Naive thymus-derived CD8-positive, alpha-beta T cell (primary cell): ENCODE measurements at places on chromosomes 7 and 10. TPM values are rescaled to one million over a fixed set of nuclear protein-coding genes. Genes with fewer than 3 reads are reported as not detected.

GRCh38 chr10:62582101-62582705, 208.0 kb downstream of the ZNF365 start:
- no peaks in the 10 kb centered on the region for H3K4me1 ChIP-seq
- H3K36me3 ChIP-seq: peaks cover 2% of the 10 kb centered on the region
- no peaks in the 10 kb centered on the region for H3K27me3 ChIP-seq
- DNase-seq: no peak
- no peak overlapping the region for H3K27ac ChIP-seq

DNA sequence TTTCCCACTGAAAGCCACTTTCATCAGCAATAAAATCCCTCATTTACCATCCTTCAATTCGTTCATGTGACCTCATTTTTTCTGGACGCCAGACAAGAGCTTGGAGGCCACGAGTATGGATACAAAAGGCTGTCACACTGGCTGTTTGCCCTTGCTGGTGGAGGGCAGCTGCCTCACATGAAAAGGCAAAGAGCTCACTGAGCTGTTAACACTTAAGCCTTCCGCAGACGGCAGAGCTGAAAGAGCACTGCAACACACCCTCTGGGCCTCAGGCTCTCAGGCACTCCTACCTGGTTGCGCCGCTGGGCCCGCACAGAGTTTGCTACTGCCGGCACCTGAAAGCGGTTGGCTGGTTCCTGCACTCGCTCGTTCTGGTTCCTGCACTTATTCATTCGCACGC, 193.5 kb downstream of the CFTR start:
- peaks cover 7% of the 10 kb centered on the region for H3K27me3 ChIP-seq
- H3K36me3 ChIP-seq: no peaks in the 10 kb centered on the region
- no peak overlapping the region for H3K4me3 ChIP-seq
- H3K4me1 ChIP-seq: no peaks in the 10 kb centered on the region

- no peak overlapping the region for H3K27ac ChIP-seq
- peaks cover 17% of the 10 kb centered on the region for H3K4me1 ChIP-seq
- no peaks in the 10 kb centered on the region for H3K36me3 ChIP-seq
- DNase-seq: no peak
- no peak overlapping the region for H3K4me3 ChIP-seq
Observed at GRCh38 chr10:9294865-9295264, 1240.4 kb downstream of the GATA3 start.

- H3K36me3 ChIP-seq: no peaks in the 10 kb centered on the region
- peak overlapping the region; percentile 65 for H3K27ac ChIP-seq
- DNase-seq: peak; percentile 12
- H3K4me3 ChIP-seq: peak overlapping the region; percentile 5
- no peaks in the 10 kb centered on the region for H3K27me3 ChIP-seq
Observed at GRCh38 chr10:97016728-97017473, 168.9 kb downstream of the SLIT1 start.

GRCh38 chr7:131568510-131568909, 12.1 kb upstream of the PODXL start:
- H3K27me3 ChIP-seq: peaks cover 4% of the 10 kb centered on the region
- H3K36me3 ChIP-seq: no peaks in the 10 kb centered on the region
- no peak for DNase-seq
- H3K4me3 ChIP-seq: no peak overlapping the region
- no peak overlapping the region for H3K27ac ChIP-seq
- H3K4me1 ChIP-seq: no peaks in the 10 kb centered on the region

DNA sequence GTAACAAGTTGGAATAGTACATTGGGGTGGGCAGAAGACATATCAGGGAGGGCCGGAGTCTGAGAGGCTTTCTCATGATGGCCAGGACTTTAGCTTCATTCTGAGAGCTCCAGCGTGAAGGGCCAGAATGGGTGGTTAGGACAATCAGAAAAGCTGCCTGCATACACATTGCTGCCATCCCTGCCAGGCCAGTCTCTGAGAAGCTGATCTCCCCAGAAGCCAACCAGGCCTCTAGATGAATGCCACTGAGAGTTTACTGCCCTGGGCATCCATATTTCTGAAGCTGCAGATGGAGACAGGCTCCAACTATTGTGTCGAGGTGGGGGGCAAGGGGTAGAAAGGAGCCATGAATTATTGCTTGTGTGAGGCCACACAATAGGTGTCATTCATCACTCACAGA, 32.0 kb upstream of the ARHGAP22 start:
- H3K4me1 ChIP-seq: peaks cover 14% of the 10 kb centered on the region
- H3K27ac ChIP-seq: no peak overlapping the region
- H3K4me3 ChIP-seq: no peak overlapping the region
- peaks cover 31% of the 10 kb centered on the region for H3K27me3 ChIP-seq

GRCh38 chr10:77391605-77392235, 245.9 kb downstream of the KCNMA1 start:
- no peaks in the 10 kb centered on the region for H3K27me3 ChIP-seq
- no peak overlapping the region for H3K4me3 ChIP-seq
- H3K36me3 ChIP-seq: no peaks in the 10 kb centered on the region
- no peak overlapping the region for H3K27ac ChIP-seq

GRCh38 chr10:79145174-79145483, 76.4 kb downstream of the ZMIZ1 start:
- peak overlapping the region; percentile 89 for H3K27ac ChIP-seq
- H3K4me1 ChIP-seq: peaks cover 93% of the 10 kb centered on the region
- peaks cover 8% of the 10 kb centered on the region for H3K36me3 ChIP-seq
- DNase-seq: no peak
- no peaks in the 10 kb centered on the region for H3K27me3 ChIP-seq
- H3K4me3 ChIP-seq: peak overlapping the region; percentile 65

DNA sequence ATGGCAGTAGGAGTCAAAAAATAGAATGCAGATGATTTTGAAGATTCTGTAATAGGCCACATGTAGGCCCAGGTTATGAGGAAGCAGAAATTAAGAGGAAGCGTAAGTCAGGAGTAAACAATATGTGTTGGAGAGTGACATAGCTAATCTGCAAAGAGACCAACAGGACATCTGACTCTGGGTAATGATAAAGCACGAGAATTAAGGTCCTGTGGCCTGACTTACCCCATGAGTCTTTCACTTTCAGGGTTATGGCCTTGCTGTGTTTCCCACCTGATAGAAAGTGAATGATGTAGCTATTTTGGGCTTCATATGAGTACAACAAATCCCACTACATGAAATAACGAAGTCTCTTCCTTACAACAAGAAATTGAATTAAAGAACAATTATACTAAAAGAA, 393.0 kb downstream of the MAGI2 start:
- no peak overlapping the region for H3K27ac ChIP-seq
- H3K4me1 ChIP-seq: no peaks in the 10 kb centered on the region
- no peaks in the 10 kb centered on the region for H3K36me3 ChIP-seq
- DNase-seq: no peak
- H3K27me3 ChIP-seq: no peaks in the 10 kb centered on the region
- no peak overlapping the region for H3K4me3 ChIP-seq

GRCh38 chr7:130943981-130944380, 210.0 kb upstream of the KLF14 start:
- H3K27ac ChIP-seq: peak overlapping the region; percentile 98
- peaks cover 85% of the 10 kb centered on the region for H3K4me1 ChIP-seq
- H3K27me3 ChIP-seq: no peaks in the 10 kb centered on the region
- H3K36me3 ChIP-seq: peaks cover 4% of the 10 kb centered on the region

DNA sequence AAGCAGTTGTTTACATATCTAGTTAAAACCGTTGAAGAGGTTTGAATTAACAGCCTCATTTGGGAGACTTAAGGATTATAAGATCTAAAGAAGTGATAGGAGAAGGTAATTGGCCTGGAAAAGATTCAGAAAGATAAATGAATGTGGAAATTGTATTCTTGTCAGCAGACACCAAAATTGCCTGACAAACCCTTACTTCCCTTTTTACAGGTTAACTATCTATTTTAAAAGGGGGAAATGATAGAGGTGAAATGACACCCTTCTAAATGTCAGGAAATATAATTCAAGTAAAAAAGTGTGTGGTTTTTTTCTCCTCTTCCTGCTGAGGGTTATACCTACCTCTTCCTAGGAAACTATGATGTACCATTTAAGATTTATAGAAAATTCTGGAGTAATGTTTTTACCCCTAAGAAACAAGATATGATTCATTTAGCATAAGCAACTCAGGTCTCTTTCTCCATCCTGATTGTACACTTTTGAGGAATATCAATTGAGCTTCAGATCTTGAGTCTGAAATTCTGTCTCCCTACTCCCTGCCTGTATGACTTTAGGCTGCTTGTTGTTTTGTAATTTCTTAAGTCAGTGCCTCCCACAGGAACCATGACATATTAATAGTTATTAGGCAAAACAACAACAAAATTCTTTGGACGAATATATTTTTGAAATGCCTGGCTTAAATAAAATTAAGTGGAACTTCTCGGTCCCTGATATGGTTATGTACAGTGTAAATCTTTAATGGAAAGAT, 250.4 kb downstream of the RNLS start:
- no peak for DNase-seq
- peaks cover 26% of the 10 kb centered on the region for H3K4me1 ChIP-seq
- no peaks in the 10 kb centered on the region for H3K36me3 ChIP-seq

DNA sequence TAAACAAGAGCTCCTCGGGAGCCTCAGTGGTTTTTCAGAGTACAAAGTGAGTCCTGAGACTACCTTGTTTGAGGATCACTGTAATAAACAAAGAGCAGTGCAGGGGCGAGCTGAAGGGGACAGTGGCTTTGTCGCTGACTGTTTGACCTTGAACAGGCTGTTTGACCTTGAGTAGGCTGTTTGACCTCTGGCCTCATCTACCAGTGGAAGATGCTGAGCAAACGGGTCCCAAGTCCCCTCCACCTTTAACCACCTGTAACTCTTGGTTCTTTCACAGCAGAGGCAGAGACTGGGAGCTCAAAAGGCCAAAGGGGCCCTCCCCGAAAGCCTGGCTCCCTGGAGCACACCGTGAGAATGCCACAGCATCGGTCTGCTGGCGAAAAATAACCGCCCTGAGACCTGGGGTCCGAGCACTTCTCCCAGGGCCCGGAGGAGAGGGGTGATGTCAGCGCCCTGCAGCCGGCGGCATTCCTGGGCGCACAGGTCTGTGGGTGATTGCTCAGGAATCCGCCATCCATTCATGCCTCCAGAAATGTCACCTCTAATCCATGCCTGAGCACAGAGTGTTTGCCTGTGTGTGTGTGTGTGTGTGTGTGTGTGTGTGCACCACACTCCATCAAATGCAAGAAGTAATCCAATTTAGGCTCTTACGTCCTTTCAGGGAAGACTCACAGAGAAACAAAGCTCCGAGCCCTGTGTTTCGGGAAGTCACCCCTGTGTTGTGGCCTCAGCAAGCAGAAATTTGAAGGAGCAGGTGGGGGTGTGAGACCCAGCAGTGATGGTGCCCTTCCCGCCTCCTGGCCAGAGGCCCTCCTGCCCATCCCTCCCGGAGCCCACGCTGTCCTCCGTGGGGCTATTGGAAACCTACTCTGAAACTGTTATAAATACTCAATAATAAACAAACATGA, 66.5 kb downstream of the ASB13 start:
- no peak overlapping the region for H3K4me3 ChIP-seq
- DNase-seq: no peak
- H3K27me3 ChIP-seq: no peaks in the 10 kb centered on the region

DNA sequence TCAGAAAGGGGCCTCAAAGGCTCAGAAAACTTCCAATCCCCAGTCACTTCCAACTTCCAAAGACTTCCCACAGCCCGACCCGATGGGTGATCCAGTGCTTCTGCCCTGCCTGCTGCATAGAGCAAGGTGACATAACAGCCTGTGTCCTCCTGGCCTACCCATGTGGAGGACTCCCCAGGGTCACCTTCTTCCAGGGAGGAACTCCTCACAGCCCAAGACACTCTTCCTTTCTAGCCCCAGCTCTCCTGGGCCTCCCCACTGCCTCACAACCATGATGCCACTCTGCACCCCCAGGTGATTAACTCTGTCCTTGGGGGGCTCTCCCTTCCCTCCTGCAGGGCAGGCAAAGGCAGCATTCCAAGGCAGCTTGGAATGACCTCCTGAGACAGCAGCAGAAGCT, 158.4 kb upstream of the PDE1C start:
- peaks cover 29% of the 10 kb centered on the region for H3K27me3 ChIP-seq
- H3K36me3 ChIP-seq: no peaks in the 10 kb centered on the region
- H3K4me3 ChIP-seq: no peak overlapping the region
- H3K4me1 ChIP-seq: no peaks in the 10 kb centered on the region

Gene HMX3
- total RNA-seq: not detected

Gene PKD2L1
- not detected for total RNA-seq

Gene C10orf67
- total RNA-seq: not detected

Gene PRPS1L1
- not detected for total RNA-seq

Gene MUC3A
- total RNA-seq: not detected
